ENCODE measurements at places on chromosomes 3 and 15.

DNA sequence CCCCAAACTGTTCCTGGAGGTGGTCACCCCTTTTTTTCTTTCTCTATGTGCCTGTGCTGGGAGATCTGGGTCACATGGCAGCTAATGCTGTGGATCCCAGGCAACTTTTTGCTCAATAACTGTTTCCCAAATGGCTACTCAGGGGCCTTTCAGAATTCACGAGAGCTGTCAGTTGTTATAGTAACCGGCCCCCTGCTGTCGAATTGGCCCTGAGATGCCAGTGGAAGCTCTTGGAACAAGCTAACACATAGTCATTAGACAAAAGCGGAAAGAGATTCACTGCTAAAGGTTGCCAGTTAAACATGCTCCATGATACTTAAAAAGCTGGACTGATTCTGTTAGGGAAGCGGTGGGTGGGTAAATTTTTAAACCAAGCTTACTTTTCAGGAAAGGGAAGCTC is 144.1 kb downstream of the FEZF2 start:
- DNase-seq = no peak

DNA sequence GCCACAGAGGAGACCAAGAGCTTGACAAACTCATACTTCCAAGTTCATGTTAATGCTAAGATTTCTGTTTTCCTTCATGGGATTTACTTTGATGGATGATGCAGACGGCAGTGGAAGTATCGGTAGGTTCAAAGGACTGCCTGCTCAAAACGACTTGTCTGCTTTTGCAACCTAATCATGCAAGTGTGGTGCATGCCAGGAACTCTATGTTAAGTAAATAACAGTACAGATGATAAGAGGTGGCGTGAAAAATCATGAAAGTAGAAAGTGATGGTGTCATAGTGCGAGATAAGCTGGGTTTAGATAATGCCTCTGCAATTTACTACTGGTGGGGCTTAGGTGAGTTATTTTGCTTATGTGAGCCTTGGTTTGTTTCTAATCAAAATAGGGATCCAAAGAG is 14.7 kb upstream of the LMCD1 start:
- no peak for DNase-seq

- DNase-seq = no peak
These were observed 246.3 kb downstream of the GOLGA6L6 start for GRCh38 chr15:20295238-20295811.

GRCh38 chr3:98812851-98813374 is 49.8 kb downstream of the ST3GAL6 start:
- DNase-seq = no peak

All from foreskin keratinocyte (primary cell).